ENCODE measurements at places on chromosomes 3 and 15.

DNA sequence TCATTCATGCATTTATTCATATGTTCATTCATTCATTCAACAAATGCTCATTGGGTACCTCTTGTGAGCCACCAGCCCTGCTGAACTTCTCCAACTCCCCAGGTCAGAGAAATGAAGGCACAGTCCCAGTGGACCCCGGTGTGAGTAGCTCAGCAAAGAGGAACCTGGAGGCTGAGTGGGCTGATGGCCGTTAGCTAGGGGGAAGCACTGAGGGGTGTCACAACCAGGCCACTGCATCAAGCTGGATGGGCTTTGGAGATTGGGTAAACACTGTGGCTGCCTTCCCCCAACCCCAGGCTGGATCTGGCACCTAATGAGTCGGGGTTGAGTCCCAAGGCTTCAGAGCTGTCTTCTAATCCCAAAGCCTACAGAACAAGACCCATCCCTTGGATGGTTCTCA is 12.1 kb upstream of the ALAS1 start:
- no peak for DNase-seq

- DNase-seq = no peak
Observed at GRCh38 chr3:133711013-133711412, 35.2 kb upstream of the TF start.

DNA sequence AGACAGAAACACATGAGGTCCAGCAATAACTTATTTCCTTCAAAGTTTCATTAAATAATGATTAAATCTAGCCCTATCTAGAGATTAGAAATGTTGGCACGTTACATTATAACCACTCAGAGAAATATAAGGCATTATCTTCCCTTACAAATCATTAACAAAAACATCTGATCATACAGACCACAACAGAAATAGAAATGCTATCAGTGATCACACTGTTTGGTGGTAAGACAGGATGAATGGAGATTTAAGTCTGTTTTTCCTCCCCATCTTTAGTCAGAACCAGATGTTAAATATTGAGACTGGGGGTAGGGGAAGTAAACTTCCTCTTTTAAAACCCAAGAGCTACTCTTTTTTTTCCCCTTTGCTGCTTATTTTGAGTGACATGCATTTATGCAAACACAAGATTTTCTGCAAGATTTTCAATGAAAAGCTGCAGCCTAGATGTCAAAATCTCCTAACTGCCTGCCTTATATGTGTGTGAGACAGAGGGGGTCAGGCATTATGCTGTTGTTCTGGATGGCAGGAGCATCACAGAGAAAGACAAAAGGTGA is 70.4 kb downstream of the CBLB start:
- no peak for DNase-seq

GRCh38 chr3:11636394-11636770 is 7.3 kb downstream of the VGLL4 start:
- DNase-seq = no peak

- no peak for DNase-seq
Observed at GRCh38 chr15:99090011-99090699, 14.7 kb upstream of the SYNM start.

- DNase-seq = no peak
Observed at GRCh38 chr15:68616397-68616796, 37.6 kb downstream of the CORO2B start.

DNA sequence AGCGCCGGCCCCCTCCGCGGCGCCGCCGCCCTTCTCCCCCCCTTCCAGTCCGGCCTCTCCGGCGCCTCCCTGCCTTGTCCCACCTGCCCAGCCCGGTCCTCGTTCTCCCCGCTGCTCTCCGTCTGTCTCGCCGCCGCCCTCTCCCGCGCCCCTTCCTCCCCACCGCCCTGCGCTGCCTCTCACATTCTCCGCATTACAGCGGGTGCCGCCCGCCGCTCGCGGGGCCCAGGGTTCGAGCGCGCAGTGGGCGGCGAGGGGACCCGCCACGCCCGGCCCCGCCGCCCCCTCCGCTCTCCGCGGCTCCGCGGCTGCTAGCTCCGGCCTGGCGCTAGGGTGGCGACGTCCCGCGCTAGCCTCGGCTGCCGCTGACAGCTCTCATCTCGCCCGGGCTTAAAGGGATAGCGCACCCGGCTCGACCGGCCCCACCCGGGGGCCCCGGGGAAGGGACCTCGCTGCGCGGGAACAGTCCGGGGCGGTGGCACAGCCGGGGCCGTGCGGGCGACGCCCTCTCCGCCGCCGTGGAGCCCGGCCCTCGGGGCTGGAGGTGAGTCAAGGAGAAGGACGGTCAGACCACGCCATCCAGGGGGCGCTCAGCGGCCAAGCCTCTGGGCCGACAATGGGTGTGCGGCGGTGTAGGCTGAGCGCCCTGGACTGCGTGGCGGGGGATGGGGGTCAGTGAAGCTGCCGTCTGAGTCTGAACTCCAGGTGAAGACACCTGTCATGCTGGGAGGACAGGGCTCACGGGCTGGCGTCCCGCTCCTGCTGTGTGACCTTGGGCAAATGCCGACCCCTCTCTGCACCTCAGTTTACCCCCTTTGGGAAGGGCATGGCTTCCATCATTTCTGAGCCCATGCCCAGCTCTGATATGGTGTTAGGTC is 187.4 kb upstream of the LINGO1 start:
- no peak for DNase-seq

DNA sequence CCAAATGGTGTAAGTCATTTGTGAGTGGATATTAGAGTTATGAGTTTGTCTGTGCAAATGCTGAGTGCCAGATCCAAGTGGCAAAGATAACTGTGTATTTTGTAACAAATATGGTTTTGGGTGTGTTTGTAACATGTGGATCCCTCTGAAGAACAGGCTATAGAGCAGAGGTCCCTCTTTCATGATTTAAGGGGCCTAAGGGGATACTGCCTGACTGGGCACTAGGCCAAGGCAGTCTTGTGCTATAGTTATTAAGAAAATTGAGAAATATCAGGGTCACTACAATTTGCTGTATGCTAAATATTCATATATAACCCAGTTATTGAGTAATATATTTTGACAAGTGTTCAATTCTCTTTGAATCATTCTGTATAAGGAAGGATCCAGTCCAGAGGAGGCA is 555.6 kb upstream of the RGMA start:
- DNase-seq = no peak

DNA sequence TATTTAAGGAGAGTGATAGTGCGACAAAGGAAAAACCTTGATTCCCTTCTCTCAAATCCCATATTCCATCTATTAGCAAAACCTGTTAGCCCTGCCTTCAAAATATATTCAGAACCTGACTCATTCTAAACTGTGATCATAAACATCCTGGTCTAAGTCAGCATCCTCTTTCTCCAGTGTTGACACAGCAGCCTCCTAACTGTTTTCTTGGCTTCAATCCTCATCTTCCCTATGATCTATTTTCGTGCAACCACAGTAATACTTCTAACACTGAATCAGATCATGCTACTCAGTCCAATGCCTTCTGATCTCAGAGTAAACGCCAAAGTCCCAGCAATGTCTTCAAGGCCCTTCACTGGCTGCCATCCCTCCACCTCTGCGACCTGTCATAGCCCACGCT is 785.1 kb downstream of the EDEM1 start:
- no peak for DNase-seq

- DNase-seq = no peak
Observed at GRCh38 chr3:121126033-121126706, 218.2 kb downstream of the STXBP5L start.

GRCh38 chr3:107387555-107387954 is 10.3 kb downstream of the CCDC54 start:
- no peak for DNase-seq

- no peak for DNase-seq
Observed at GRCh38 chr3:140942221-140943104, 827 bp downstream of the SLC25A36 start.

GRCh38 chr3:49901366-49902339 is 2.0 kb downstream of the MST1R start:
- no peak for DNase-seq

DNA sequence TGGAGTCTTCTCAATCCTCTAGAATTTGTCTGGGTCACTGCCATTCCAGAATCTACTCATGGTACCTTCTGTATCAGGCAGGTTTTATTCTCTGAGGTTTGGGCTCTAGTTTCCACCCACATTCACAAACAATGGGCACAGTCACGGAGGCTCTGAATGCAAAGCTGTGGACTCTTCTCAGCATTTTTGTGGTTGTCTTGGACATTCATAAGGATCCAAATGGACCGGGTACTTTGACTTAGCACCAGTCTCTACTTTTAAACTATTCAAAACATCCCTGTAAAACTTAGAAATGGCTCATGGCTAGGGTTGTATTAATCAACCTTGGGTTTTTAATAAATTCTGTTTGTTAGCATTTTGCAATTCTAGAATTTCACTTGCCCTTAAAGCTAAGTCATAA is 277.9 kb upstream of the THBS1 start:
- DNase-seq = no peak

DNA sequence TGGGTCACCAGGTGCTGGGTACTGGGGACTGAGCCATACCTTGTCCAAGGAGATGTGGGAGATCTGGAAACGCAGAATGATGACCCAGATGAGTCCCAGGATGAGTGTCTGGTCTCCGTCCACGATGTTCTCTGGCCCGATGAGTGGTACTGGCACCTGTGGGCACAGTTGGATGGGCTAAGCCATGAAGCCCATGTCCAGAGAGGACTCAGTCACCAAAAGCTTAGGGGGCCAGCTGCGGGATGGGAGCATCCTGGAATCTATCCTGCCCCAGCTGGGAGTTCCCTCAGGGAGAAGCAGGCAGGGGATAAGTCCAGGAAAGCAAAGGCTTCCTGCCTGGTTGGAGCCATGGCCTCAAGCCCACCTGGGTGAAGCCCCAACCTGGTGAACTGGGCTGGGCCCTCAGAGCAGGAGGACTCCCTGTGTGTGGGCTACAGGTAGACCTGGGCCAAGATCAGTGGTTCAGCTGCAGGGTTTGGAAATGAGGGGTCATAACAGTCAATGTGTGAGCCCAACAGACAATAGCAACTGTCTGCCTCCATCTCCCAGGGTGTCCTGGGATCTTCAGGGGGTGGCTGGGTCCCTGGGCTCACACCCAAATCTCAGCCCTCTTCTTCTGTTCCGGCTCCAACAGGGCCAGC is 3.7 kb downstream of the SPTBN5 start:
- DNase-seq = no peak

DNA sequence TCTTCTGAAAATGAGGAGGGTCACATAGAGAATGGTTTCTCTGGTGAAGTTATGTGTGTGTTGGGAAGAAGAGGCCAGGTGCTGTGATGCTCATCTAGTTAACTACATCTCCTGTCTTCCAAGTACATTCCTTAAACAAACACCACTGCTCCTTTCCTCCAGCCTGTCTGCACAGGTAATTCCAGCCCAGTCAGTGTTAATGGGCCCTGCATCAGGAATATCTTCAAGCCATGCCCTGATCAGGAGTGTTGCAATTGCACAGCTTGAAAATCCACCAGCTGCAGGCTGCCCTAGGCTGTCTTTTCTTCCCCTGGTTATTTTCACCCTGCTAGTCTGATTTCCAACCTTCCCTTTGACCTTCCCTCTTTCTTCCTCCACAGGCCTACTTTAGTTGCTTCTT is 41.9 kb upstream of the LMOD3 start:
- no peak for DNase-seq

DNA sequence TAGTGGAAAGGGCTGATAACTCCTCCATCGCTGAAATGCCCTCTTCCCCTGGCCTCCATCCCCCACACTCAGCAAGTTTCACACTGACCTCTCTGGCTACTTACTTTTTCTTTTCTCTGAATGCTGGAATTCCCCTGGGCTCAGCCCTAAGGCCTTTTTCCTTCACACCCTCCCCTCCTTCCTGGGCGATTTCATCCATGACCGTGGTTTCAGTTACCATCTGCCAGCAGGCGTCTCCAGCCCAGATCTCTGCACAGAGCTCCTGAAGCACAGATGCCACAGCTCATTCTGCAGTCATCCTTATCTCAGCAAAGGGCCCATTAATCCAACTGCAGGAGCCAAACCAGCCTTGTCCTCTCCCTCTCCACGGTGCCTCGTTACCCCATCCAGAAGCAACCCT is 114.0 kb downstream of the RFTN1 start:
- no peak for DNase-seq

DNA sequence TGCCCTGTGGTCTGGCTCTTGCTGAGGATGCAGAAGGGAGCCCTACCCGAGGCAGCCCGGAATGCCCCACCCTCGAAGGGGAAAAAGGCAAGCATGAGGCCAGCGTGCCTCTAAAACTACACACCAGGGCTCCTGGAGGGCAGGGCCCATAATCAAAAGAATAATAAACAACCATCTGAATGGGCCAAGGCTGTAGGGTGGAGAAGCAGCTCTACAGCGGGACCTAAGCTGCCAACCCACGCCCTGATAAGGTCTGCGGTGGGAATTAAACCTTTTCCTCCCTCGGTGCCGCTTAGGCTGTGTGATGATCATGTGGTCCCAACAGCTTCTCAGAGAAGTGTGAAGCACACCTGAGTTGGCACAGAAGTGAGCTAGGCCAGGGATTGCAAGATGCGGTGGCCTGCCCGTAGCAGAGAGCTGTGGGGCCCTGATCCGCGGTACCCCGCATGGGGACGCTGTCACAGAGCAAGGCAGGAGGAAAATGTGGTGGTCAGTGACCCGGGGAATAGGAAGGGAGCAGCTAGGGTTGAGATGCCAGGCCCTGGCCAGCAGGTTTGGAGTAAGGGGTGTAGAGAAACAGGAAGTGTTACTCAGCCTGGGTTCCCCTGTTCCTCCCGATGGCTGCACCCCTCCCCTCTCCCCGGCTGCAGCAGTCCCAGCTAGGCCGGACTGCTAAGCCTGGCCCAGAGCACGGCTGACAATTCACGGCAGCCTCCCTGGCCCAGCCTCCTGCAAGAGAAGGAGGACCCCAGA is 1.1 kb upstream of the C15orf62 start:
- DNase-seq = no peak

DNA sequence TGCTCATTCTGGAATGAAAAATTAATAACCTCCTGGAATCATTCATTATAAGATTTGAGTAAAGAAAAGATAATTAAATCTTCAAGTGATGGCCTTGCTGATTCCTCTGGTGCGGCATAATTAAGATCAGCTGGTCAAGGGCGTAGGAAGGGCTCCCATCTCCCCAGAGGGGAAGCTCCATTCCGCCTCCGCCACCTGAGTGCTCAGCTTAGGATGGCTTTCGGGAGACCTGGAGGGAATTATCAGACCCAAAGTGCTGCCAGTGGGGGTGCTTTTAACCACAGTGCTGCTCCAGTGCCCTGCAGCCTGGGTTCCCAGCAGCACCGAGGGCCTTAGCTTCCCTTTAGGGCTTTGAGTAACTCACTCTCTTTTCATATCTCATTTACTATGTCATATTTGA is 556.6 kb upstream of the RGMA start:
- no peak for DNase-seq

- peak; percentile 21 for DNase-seq
Observed at GRCh38 chr3:151203051-151203420, at the start of gene GPR171. Gene GPR171 (minus strand): TSS chr3:151203216. CDS start chr3:151199386, 3,830 bp downstream.

- DNase-seq = no peak
Observed at GRCh38 chr3:110066206-110066605, 728.9 kb upstream of the DPPA4 start.

- no peak for DNase-seq
Observed at GRCh38 chr15:28019594-28020309, 79.4 kb downstream of the OCA2 start.

GRCh38 chr3:153043729-153044328 is 118.2 kb upstream of the RAP2B start:
- DNase-seq = no peak

DNA sequence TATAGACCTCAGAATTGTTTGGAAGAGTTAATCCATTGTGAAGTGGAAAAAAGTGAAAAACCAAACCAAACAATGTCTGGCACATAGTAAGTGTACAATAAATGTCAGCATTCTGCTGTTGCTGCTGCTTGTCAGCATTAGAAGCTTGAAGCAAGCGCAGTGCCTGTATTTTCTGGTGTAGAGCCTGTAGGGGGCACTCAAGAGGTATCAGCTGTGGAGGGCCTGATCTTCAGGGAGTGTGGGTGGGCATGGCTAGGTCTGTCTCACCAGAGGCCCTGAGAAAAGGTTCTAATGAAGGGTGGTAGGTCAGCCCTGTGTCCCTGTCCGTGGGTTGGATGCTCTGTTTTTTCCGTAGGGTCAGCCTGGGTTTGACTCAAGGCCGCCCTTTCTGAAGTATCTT is 3.6 kb downstream of the ADAMTSL3 start:
- DNase-seq = no peak

Data from stimulated activated CD4-positive, alpha-beta T cell treated with anti-CD3 and anti-CD28 coated beads, Interleukin-1b, Interleukin-23, amount 100 ng/mL, for 1 hour (primary cell).